ENCODE measurements at places on chromosomes 5 and 9. TPM values are rescaled to one million over a fixed set of nuclear protein-coding genes. Genes with fewer than 3 reads are reported as not detected.

DNA sequence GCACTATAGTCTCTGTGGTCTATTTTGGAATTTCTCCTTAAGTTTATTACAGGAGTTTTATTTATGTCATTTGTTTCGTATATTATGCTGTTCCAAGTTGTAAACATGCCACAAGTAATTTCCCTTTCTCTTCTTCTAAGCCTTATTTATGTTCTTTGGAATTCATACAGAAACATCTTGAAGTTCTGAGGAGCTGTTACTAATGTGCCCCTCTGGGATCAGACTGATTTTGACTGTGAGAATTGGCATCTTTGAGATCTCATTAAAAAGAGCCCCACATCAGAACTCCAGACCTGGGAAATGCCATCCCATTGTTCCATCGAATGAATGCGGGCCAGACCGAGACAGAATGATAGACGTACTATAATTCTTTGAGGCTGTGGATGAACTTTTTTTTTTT, 138.8 kb upstream of the CD180 start:
- H3K4me1 ChIP-seq = no peaks in the 10 kb centered on the region
- no peak for DNase-seq
- no peaks in the 10 kb centered on the region for H3K27me3 ChIP-seq
- H3K36me3 ChIP-seq = no peaks in the 10 kb centered on the region
- no peak overlapping the region for H3K27ac ChIP-seq

- H3K4me3 ChIP-seq = no peak overlapping the region
- H3K4me1 ChIP-seq = no peaks in the 10 kb centered on the region
- no peaks in the 10 kb centered on the region for H3K36me3 ChIP-seq
- no peak overlapping the region for H3K27ac ChIP-seq
- no peak for DNase-seq
Observed at GRCh38 chr5:117332341-117332740, 757.7 kb upstream of the SEMA6A start.

DNA sequence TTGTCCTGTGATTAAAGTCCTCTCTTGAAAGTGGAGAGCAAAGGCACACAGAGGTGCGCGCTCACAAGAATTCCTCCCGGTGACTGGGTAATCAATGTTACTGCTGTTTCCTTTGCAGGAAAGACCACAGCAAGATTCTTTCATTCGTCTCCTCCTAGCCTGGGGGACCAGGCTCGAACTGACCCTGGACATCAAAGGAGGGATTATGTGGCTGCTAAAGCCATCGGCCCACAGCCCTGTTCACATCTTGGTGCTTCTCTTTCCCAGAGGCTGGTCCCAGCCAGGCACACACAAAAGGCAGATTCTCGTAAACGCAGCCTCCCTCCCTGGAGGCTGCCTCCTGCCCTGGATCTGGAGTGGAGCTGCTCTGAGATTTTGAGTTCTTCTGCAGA, 230.9 kb downstream of the FANCC start:
- H3K36me3 ChIP-seq = peaks cover 74% of the 10 kb centered on the region
- H3K27ac ChIP-seq = no peak overlapping the region
- H3K4me1 ChIP-seq = peaks cover 27% of the 10 kb centered on the region
- no peaks in the 10 kb centered on the region for H3K27me3 ChIP-seq
- no peak for DNase-seq

DNA sequence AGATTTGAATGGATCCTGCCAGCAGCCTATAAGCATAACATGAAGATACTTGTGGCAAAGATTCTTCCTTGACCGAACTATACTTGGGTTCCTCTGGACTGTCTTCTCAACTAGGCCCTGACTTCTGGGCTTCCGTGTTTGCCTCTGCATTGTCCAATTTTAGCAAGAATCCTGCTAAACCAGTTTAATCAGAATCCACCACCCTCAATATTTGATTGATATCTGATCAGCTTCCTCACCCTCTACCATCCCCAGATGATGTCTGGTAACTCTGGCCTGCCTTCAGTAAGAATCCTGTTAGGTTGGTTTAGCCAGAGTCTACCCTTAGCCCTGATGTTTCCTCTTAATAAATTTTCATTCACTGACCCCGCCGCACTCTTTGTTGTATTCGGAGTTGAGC, 54.4 kb upstream of the GALNT10 start:
- no peaks in the 10 kb centered on the region for H3K4me1 ChIP-seq
- no peaks in the 10 kb centered on the region for H3K27me3 ChIP-seq
- no peak overlapping the region for H3K27ac ChIP-seq
- H3K36me3 ChIP-seq = no peaks in the 10 kb centered on the region
- no peak for DNase-seq

GRCh38 chr5:160537940-160538339, 116.3 kb downstream of the PTTG1 start:
- no peak for DNase-seq
- no peaks in the 10 kb centered on the region for H3K36me3 ChIP-seq
- no peaks in the 10 kb centered on the region for H3K27me3 ChIP-seq
- no peaks in the 10 kb centered on the region for H3K4me1 ChIP-seq

- peaks cover 7% of the 10 kb centered on the region for H3K4me1 ChIP-seq
- DNase-seq = no peak
- H3K36me3 ChIP-seq = no peaks in the 10 kb centered on the region
- no peaks in the 10 kb centered on the region for H3K27me3 ChIP-seq
- H3K27ac ChIP-seq = no peak overlapping the region
Observed at GRCh38 chr9:16312962-16313546, 557.4 kb downstream of the BNC2 start.

GRCh38 chr9:104795082-104795481, 31.2 kb downstream of the NIPSNAP3B start:
- no peaks in the 10 kb centered on the region for H3K4me1 ChIP-seq
- peak; percentile 28 for DNase-seq
- H3K27ac ChIP-seq = no peak overlapping the region
- H3K36me3 ChIP-seq = 0 out of 2 replicates have a peak, but pooled peaks cover 12% of the 10 kb centered on the region

DNA sequence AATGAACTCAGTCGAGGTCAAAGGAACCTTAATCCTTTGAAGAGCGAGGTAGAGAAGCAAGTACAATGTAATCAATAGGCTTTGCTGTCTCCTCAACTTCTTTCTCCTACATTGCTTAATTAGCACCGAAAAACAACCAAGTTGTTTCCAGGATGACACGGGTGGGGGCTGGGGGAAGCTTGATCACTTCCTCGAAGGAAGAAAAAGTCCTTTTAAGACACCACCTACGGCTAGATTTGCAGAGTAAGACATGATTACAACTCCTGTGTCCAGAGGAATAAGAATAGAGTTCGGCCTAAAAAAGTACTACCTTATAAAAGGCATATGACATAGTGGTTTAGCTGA, 811 bp upstream of the ARRDC3 start:
- H3K4me3 ChIP-seq = peak overlapping the region; percentile 97
- peak overlapping the region; percentile 100 for H3K27ac ChIP-seq
- H3K36me3 ChIP-seq = no peaks in the 10 kb centered on the region
- H3K27me3 ChIP-seq = no peaks in the 10 kb centered on the region

GRCh38 chr9:93156475-93157008, 22.5 kb upstream of the NINJ1 start:
- H3K27ac ChIP-seq = no peak overlapping the region
- H3K27me3 ChIP-seq = no peaks in the 10 kb centered on the region
- H3K36me3 ChIP-seq = no peaks in the 10 kb centered on the region
- H3K4me1 ChIP-seq = no peaks in the 10 kb centered on the region

- no peaks in the 10 kb centered on the region for H3K27me3 ChIP-seq
- H3K27ac ChIP-seq = no peak overlapping the region
- DNase-seq = no peak
- no peaks in the 10 kb centered on the region for H3K36me3 ChIP-seq
- H3K4me3 ChIP-seq = no peak overlapping the region
Observed at GRCh38 chr5:87671146-87671545, 258.4 kb upstream of the CCNH start.

DNA sequence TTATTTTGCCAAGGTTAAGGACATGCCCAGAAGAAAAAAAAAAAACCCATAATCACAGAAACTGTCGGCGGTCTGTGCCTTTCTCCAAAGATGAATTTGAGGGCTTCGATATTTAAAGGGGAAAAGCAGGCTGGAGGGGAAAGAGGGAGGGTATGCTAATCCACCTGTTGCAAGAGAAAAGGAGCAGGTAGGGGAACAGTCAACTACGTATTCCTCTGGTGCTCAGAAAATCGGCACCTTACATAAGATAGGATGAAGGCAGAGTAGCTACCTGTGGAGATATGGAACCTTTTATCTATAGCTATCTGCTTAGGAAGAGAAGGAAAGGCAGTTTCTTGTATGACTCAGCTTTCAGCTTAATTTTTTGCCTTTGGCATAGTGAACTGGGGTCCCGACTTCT, 77.7 kb downstream of the PTCD2 start:
- H3K4me1 ChIP-seq = peaks cover 13% of the 10 kb centered on the region
- no peak overlapping the region for H3K27ac ChIP-seq
- H3K36me3 ChIP-seq = no peaks in the 10 kb centered on the region
- H3K4me3 ChIP-seq = no peak overlapping the region
- H3K27me3 ChIP-seq = no peaks in the 10 kb centered on the region
- DNase-seq = no peak

DNA sequence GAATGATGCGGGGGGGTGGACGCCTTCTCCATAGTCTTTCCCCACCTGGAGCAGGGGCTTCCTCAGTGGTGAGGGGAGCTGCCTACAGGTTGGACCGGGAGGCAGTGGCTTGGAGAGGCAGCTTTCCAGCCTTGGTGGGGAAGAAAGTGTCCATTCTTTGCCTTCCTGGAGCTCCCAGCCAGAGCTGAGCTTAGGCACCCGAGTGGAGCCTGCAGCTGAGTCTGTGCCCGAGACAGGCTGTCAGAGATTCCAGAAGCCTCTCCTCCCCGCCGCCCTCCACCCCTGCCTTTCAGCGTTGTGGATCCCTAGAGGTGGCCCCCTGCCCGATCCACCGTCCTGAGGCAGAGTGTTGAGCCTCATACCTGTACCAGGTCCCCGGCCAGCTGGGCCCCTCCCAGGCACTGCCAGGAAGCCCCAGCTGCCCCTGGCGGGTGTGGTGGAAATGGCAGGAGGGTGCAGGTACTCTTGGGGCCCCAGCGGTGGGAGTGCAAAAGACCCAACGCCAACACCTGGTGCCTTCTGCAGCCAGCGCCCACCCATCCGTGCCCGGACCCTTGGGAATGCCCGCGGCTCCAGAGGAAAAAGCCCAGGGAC, 112.0 kb downstream of the RXRA start:
- no peak overlapping the region for H3K27ac ChIP-seq
- no peak for DNase-seq
- no peaks in the 10 kb centered on the region for H3K27me3 ChIP-seq
- H3K4me1 ChIP-seq = peaks cover 14% of the 10 kb centered on the region

DNA sequence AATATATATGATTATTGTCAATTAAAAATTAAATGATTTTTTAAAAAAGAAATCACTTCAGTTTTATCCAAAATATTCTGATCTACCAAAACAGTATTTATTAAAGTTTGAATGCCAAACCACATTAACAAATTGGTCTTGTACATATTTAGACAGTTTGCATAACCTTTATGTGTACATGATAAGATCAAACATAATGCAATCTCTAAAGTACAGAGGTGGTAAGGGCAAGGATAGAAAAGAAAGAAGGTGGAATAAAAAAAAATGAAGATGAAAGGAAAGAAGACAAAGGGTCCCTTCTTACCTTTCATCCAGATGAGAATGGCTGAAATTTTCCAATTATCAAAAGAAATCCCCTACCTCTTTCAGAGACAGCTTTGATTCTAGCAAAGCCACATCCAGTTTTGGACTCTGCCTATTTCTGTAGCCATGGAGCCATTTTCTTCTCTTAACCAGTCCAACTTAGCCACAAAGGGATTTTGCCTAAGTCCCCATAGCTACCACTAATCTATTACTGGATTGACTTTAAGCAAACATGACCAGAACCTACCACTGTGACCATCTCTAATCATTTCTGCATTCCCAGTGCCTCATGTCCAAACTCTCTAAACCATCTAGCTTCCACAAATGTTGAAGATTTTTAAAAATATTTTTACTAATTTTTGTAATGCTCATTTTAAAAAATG, 133.3 kb upstream of the TRPM3 start:
- no peak overlapping the region for H3K4me3 ChIP-seq
- peaks cover 3% of the 10 kb centered on the region for H3K27me3 ChIP-seq
- no peaks in the 10 kb centered on the region for H3K36me3 ChIP-seq
- DNase-seq = no peak
- no peak overlapping the region for H3K27ac ChIP-seq

DNA sequence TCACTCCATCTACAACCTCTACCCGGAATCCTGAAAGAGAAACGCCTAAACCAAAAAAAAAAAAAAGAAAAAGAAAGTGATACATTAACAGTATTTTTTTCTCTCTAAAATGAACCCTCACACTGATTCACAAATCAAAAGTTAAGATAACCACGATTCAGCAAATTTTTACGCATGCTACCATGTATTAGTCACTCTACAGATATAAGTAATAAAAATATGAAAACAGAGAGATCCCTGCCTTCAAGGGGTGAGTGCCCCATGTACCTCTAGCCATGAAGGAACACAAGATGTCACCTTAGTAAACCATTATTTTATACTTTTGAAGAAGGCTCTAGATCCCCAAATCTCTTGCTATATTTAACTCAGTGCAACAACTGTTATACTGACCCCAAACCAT, 33.4 kb downstream of the CEMIP2 start:
- H3K4me3 ChIP-seq = no peak overlapping the region
- H3K36me3 ChIP-seq = peaks cover 33% of the 10 kb centered on the region
- DNase-seq = no peak

DNA sequence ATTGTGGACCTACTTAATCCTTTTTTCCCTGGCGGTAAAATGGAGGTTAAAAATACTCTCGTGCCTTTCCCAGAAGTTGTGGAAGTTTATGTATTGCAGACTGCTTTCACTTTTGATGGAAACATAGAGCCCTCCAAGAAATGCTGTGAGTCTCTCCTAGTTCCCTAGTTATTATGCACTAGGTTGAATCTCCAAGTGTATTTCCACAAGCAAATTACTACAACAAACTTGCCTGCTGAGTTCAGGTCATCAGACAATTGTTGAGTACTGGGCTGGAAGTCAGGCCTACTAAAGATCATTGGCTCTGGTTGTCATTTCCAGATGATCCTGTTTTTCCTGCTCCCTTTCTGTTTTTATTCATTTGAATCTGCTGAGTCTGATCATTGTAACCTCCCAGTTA, 104.1 kb downstream of the CD180 start:
- H3K36me3 ChIP-seq = no peaks in the 10 kb centered on the region
- no peak overlapping the region for H3K27ac ChIP-seq
- H3K4me1 ChIP-seq = peaks cover 31% of the 10 kb centered on the region
- H3K27me3 ChIP-seq = no peaks in the 10 kb centered on the region
- no peak overlapping the region for H3K4me3 ChIP-seq

DNA sequence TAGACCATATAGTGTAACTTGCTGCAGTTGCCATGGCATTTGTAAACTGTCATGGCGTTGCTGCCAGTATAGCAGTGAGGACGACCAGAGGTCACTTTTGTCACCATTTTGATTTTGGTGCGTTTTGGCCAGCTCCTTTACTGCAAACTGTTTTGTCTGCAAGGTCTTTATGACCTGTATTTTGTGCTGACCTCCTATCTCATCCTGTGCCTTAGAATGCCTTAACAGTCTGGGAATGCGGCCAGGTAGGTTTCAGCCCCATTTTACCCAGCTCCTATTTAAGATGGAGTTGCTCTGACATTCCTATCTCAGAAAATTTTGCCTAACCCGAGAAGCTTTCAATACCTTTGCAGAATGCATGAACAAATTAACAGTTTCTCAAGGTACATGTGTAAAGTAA, 914.4 kb upstream of the ACO1 start:
- no peaks in the 10 kb centered on the region for H3K4me1 ChIP-seq
- H3K27ac ChIP-seq = no peak overlapping the region
- DNase-seq = no peak
- H3K36me3 ChIP-seq = no peaks in the 10 kb centered on the region

- H3K36me3 ChIP-seq = peaks cover 34% of the 10 kb centered on the region
- H3K27ac ChIP-seq = no peak overlapping the region
- H3K4me3 ChIP-seq = no peak overlapping the region
- no peak for DNase-seq
- no peaks in the 10 kb centered on the region for H3K27me3 ChIP-seq
Observed at GRCh38 chr9:742914-743589, 98.4 kb upstream of the DMRT1 start.

Gene OR1J2
- not detected for total RNA-seq

Gene SPATA24
- total RNA-seq = 0.43 TPM

Gene PNPLA7
- total RNA-seq = 0.89 TPM

Gene IFNA2
- total RNA-seq = not detected

Gene FSTL4
- total RNA-seq = not detected

Gene IFNA13
- total RNA-seq = not detected
